GM12892 (cell line): ENCODE measurements at places on chromosomes 2 and 18.

DNA sequence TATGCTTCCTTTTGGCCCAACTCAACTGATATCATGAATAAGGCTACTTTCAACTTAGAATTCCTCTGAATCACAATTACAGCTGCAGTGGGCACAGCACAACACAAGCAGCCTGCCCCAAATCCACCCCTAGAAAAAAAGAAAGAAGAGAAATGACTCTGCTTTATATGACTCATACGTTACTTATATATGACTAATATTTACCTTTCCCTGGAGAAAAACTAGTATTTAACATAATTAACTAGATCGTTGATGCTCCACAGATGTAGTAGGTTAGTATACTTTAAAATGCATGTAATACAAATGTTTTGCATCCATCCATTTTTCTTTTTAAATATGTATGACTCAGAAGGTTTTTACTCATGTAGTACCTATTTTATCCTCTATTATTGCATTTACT lies 133.3 kb upstream of the UNC80 start:
- DNase-seq, result no peak

GRCh38 chr18:45751766-45752165 lies 27.8 kb downstream of the SLC14A1 start:
- DNase-seq, result no peak

DNA sequence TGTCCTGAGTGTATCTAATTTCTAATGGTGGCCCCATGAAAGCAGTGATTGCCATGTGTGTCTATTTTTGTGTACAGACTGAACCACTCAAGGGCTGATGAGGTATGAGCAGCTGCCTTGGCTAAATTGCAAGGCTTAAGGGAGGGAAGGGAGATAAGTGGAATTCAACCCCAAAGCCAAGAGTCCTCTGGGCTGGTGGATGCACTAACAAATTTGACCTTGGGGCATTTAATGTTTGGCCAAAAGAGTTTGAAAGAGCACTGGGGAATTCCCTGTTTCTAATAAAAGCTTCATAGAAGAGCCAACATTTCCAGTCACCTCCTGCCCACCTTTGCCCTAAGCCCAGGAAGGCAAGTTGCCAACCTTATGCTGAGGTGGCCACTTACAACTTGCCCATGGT lies 172.1 kb downstream of the SETBP1 start:
- no peak for DNase-seq

GRCh38 chr2:32680942-32681341 lies 53.1 kb downstream of the TTC27 start:
- no peak for DNase-seq

DNA sequence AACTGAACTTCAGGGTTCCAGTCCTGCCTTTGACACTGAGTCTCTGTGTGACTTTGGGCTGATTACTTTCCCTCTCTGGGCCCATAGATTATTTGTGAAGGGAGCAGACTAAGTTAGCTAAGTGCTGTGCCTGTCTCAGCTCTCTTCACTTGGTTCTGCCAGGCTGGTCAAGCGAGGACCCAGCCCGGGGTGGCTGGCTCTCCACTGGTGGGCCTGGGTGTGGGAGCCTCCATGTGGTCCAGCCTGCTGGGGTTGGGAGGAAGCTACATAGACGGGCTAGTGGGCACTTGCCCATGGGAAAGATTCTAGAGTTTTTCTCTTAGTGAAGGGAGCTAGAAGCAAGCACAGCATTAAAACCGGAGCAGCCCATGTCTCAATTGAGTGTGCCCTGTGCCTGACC lies 59.0 kb downstream of the DYSF start:
- DNase-seq, result no peak

DNA sequence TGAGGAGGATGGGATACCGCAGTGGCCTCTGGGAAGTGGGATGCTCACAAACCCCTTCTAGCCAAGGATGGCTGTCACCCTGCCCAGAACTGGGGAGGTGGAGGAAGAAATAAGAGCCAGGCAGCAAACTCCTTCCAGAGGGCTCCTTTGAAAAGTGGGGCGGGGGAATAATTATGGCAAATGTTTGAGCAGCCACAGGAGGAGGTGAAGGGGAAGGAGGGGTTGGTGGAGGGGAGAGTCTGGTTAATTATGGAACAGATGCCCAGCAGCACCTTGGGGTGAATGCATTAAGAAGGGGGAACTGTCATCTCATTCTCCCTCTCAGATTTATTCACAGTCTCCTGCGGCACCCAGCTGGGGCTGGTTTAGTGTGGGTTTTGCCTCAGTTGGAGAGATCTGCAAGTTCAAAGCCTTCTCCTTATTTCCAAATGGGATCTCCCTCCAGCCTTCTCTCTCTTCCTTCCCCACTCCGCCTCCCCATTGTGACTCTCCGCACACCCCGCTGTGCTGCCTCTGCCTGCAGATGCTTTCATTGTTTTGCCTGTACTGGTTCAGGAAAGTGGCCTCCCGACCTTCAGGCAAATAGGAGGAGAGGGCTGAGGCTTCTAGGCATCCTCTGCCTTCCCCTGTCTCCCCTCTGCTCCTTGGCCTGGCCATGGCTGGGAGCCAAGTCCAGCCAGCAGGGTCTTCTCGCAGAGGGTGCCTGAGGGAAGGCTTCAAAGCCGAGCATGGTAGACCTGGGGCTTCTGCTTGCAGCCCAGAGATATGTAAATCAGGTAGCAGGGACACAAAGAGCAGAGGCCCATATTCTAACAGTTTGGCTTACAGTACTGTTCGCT lies 457.2 kb upstream of the MEX3C start:
- no peak for DNase-seq

DNA sequence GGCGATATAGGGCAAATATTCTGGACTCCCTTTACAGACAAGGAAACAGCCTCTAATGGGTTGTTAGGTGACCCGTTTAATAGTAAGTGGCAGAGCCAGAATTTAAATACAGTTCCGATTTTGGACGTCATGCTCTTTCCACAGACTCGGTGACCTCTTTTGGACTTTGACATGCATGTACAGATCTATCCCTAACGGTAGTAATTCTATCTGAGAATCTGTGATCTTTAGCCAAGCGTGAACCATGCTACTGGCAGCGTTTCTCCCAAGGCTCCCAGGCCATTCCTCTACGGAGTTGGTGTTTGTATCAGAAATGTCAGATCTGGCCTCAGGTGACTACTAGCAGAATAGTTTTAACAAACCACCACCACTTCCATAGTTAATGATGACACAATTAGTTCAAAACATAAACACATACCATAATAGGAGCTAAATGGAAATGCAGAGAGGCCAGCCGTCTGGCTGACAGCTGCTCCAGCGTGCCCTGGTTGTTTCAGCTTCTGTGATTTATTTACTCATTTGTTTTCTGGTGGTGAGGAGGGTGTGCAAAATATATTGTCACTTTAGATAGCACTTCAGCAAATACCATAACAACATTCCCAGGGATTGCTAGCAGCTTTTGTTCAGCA lies 304.6 kb upstream of the LYPD1 start:
- DNase-seq, result no peak

GRCh38 chr2:210558708-210559107 lies 2.3 kb downstream of the CPS1 start:
- no peak for DNase-seq

- DNase-seq, result no peak
Measured at GRCh38 chr2:545228-545627, 132.0 kb downstream of the TMEM18 start.

- no peak for DNase-seq
Measured at GRCh38 chr2:9152975-9153642, 53.5 kb upstream of the ASAP2 start.

- DNase-seq, result no peak
Measured at GRCh38 chr2:141499123-141499522, 631.7 kb downstream of the LRP1B start.

GRCh38 chr18:40937386-40937785 lies 1017.6 kb upstream of the PIK3C3 start:
- DNase-seq, result no peak

GRCh38 chr2:144988591-144988990 lies 468.7 kb upstream of the ZEB2 start:
- DNase-seq, result no peak

GRCh38 chr18:66438711-66439536 lies 165.0 kb downstream of the CDH19 start:
- no peak for DNase-seq

- DNase-seq, result no peak
Measured at GRCh38 chr2:86433137-86433536, 8.0 kb upstream of the KDM3A start.
